Tibial artery (tissue), 4 donors: ENCODE measurements at places on chromosomes 5 and 9.

GRCh38 chr5:68803881-68804319, 289.9 kb upstream of the SLC30A5 start:
- no peak for DNase-seq

DNA sequence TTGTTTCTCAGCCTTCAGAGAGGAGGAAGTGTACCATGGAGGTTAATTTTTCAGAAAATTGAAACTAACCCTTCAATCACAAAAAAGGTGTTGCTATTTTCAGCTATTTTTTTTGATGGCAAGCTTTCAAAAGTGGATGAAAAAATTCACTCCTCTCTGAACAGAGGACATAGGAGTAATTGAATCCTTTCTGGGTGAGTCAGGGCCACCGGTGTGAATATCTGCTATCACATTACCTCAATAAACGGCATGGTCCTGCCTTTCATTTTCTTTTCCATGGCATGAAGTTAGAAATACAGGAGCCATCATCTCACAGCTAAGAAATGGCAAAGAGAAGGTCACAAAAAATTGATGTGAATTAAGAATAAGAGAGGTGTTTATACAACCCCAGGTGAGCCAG, 90.2 kb upstream of the CCDC112 start:
- no peak for DNase-seq

DNA sequence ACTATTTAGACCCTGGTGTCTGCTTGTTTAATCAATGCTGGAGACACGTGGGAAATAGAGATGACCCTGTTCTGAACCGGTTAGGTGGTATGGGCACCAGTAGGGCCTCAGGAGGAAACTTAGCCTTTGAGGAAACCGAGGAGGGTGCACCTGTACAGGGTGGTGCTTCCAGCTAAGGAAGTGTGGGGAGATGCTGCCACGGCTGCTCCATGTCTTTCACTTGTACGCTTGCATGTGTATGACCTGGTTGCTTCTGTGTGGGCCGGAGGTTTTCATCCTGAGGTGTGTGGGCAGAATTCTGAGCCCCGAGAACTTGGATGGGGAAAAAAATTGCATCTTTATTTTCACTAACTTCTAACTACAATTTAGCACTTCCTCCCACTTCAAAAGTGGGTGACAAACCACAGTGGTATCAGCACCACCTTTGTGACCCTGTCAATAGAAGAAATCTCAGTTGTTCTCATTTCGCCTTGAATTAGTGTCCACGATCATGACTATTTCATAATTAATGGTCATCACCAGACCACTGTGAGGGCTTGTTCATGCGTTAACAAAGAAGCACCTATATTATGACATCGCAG, 99.8 kb upstream of the SPATA31C2 start:
- no peak for DNase-seq

DNA sequence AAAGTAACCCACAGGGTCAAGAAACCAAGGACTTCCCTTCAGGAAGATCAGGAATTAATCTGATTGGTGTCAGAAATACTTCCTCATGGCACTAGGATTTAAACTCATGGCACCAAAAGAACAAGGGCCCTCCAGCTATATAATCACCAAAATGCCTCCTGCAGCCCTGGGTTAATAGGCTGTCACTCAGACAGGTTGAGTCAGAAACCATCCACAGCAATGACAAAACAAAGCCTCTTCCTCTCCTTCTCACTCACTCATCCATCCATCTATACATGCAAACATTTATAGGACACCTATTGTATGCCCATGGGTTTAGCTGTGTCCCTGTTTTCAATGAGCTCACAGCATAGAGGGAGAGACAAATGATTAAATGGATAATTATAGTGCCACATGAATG, 62.5 kb upstream of the SPOCK1 start:
- no peak for DNase-seq

DNA sequence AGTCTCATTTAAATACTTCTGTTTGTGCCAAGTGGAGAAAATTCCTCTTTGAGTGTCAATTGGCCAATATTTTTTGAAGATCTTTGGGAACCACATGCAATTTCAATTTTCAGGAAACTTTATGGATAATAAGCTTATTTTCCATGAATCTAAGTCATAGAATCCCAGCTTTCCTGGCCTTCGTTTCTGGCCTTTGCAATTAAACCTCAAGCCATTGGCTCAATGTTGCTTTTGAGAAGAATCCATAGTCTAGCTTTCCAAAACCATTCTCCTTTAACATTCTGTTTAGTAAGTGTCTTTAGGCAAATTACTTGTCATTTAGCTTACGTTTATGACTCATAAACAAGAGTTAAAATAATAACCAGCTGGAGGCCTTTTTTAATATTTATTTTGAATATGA, 145.0 kb upstream of the FTMT start:
- no peak for DNase-seq

- DNase-seq, result peak; percentile 86
Observed at GRCh38 chr9:120925535-120926396, 830 bp downstream of the TRAF1 start.

- no peak for DNase-seq
Observed at GRCh38 chr5:169997798-169998197, 17.5 kb upstream of the INSYN2B start.

GRCh38 chr9:119844431-119844830, 475.2 kb upstream of the BRINP1 start:
- no peak for DNase-seq

- DNase-seq, result no peak
Observed at GRCh38 chr5:170560938-170561337, 57.1 kb downstream of the KCNIP1 start.

GRCh38 chr9:1221298-1221697, 171.1 kb downstream of the DMRT2 start:
- no peak for DNase-seq

DNA sequence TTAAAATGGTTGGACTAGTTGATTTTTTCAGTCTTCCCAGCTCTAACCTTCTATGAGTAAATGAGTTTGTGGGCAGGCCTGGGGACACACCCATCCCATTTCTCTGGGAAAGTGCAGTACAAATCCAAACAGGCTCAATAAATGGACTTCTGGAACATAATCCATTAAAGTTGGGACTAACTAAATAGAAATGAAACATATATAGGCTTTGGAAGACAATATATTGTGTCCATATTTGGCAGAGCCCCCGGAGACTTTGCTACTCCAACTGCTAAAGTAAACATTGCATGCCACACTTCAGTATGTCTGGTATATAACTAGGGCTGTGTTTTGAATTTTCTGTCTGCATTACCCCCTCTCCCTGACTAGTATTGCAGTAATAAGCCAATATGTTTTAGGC, 191.4 kb upstream of the DAB2 start:
- no peak for DNase-seq

DNA sequence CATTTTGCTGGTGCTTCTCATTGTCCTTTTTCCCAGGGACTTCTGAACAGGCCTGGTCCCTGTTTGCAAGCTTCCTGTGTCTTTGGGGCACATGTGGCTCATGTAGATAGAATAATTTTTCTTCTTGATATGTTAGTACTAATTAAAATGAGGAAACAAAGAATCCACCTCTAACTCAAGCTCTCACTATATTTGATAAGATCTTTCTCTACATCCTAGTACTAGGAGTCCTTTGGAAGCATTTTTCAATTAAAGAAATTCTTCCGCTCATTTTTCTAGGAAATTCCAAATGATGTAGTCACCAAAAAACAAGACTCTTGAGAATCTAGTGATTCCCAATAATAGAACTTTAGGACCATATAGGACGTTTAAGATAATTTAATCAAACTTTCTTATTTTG, 165.3 kb downstream of the SEC61B start:
- DNase-seq, result no peak

- DNase-seq, result no peak
Observed at GRCh38 chr9:35923927-35924763, 14.9 kb downstream of the SPAAR start.

GRCh38 chr5:111478266-111478665, 34.1 kb downstream of the STARD4 start:
- no peak for DNase-seq

DNA sequence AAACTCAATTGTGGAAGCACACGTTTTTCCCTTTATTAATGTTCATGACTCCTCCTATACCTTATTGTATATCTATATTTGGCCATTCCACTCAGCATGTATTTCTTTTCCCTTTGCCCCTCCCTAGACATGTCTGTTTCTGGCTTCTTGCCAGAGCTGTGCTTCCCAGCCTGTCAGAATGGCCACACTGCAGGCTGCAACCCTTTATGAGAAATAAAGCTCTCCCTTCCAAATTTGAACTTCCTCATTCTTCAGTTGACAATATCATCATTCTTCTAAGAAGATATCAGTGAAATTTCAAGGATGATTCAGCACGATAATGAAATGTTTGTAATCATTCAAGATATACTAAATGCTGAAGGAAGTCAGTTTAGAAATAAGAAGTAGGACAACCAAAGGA, 107.6 kb upstream of the PRSS3 start:
- DNase-seq, result no peak

- no peak for DNase-seq
Observed at GRCh38 chr5:13439430-13439829, 505.1 kb downstream of the DNAH5 start.

- DNase-seq, result no peak
Observed at GRCh38 chr9:122192261-122192875, 32.7 kb downstream of the MORN5 start.

- no peak for DNase-seq
Observed at GRCh38 chr9:125700791-125701190, 6.2 kb downstream of the MAPKAP1 start.

- no peak for DNase-seq
Observed at GRCh38 chr5:141850244-141850768, 27.9 kb downstream of the PCDH1 start.

- no peak for DNase-seq
Observed at GRCh38 chr5:93304456-93305250, 276.4 kb downstream of the NR2F1-AS1 start.

DNA sequence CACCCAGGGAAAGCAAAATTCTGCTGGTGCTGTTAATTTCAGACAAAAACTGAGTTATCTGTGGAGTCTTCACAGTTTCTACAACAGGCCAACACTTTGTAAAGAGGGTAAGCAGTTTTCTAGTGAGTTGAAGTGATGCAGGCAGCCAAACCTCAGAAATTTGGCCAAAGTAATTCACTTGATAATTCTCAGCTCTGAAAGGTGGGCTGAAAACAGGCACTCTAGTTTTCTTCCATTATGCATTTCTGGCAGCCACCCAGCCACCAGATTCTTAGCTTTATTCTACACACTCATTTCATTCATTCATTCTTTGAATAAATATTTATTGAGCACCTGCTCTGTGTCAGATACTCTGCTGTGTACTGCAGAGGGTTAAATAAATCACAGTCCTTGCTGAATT, 184.2 kb downstream of the RAB3C start:
- DNase-seq, result no peak

DNA sequence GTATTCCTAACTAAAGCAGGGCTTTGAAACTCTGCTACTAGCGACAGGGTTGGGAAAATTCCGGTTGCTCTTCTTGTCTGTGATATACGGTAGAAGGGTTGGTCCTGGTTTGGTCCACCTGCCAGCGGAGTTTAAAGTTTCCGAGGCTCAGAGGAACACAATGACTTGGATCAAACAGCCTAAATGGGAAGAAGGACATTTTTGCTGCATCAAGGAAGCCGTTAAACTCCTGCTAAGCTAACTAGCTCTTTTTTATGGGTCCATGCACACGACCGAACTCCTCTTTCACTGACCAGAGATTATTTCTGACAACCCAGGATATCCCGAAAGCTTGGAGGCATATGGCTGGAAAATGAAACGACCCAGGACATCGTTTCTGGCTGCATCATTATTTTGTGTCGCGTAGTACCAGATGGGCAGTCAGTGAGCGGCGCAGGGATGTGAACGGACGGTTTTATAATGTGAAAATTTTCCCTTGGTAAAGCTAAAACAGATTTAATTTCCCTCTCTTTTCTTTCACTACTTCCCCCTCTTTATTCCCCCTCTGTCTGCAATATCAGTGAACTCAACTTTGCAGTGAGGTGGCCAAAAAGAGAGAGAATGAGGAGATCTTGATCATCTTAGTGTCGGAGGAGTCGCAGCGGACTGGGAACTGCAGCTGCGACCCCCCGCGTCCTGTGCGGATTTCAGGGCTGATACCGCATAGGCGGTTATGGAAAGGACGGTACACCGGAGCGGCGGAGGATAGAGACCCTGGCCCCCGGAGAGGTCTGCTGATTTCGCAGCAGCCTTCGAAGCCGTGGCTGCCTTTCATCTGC, at the start of gene LURAP1L:
Gene LURAP1L, plus strand, starts transcription at position 160 of the 818 bp plus-strand sequence. CDS start 696 bp downstream, outside the sequence.
- DNase-seq, result peak; percentile 80

DNA sequence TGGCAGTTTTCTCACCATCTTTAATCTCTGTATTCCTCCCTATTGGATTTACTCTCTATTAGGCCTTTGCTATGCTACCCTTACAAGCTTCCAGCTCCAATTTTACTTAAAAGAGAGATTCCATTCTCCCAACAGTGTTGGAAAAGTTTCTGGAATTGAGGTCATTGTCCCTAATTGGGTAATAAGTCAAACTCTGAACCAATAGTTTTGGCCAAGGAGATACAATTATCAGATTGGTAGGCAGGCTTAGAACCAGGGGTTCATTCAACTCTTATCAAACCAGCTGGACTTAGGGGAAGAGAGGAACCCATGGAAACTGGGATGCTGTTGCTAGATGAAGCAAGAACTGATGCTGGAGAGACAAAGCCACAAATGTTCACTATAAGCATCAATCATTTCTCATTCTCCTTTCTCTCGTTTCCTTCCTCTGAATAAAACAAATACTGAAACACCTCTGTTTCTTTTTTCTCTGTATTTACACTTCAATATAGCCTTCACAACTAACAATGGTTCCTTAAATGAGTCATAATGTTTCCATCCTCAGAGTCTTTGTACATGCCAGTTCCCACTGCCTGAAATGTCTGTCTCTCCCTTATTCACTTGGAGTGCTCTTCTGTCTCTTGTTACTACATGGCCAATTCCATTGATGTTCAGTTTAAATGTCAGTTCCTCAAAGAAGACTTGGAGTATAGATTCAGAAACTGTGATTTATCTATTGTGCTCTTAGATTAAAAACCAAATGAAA, 587.3 kb downstream of the GABRG2 start:
- no peak for DNase-seq

DNA sequence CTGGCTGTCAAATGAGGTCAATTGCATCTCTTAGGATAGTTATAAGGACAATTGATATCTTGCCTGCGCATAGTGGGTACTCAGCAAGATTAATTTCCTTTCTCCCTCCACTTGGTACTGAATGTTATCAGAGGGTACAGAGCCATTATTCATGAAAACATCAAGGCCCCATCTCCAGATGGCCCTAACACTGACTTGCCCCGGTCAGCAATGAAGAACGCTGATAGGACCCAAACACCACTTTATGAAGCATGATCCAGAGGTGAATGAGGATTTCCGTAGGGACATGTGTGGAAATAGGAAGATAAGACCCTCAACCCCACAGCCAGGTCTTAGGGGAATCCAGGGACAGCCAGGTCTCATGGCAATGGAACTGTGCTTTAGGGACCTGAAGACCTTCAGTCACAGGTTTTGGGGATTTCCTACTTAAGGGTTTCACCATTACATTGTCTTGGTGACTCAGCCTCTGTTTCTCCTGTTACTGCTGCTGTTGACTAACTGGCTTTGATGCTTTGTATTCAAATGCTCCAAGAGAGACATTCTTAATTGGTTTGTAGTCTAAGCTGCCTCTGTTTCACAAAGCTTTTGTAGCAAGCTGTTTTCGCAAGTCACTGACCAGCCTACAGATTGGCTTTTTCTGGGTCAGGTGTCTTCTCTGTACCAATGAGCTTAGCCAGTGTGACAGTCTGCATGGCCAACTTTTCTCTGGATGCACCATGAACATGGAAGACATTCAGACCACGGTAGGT, 35.3 kb upstream of the IQGAP2 start:
- no peak for DNase-seq
